ENCODE measurements at places on chromosomes 12 and 14.

GRCh38 chr12:93827669-93828068 is 150.5 kb downstream of the CRADD start:
- DNase-seq: no peak

DNA sequence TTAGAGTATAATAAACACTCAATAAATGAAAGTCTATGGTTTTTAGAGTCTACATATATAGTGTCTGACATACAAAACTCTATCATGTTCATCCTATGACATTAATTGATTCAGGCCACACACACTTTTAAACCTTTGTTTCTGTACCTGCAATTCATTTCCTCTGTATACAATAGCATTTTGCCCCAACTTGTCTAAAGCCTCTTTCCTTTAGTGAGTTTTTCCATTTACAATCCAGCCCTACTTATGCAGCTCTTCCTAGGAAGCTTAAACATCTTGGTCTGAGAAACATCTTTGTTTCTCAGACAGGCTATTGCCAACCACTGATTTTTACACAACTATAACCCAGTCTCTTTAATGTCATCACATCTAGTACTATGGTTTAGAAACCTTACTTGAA is 214.7 kb upstream of the SLC16A7 start:
- no peak for DNase-seq

DNA sequence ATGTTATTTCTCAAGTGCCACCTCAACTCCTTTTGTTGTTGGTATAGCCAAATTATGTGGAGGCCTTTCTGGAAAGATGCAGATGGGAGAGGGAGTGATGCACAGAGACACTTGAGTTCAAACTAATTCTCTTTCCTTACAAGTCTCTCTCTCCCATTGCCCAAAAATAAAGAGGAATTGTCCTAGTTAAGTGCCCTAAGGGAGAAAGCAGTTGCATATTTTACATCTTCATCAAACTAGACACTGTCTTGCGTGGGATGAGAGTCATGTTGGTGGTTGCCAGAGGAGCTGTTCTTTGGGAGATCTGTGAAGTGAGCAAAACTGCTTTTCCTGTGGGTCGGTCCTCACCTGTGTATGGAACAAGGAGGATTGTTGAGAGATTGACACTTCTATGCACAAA is 72.2 kb downstream of the EP400 start:
- no peak for DNase-seq

- no peak for DNase-seq
Observed at GRCh38 chr12:75892731-75893408, 138.7 kb downstream of the PHLDA1 start.

DNA sequence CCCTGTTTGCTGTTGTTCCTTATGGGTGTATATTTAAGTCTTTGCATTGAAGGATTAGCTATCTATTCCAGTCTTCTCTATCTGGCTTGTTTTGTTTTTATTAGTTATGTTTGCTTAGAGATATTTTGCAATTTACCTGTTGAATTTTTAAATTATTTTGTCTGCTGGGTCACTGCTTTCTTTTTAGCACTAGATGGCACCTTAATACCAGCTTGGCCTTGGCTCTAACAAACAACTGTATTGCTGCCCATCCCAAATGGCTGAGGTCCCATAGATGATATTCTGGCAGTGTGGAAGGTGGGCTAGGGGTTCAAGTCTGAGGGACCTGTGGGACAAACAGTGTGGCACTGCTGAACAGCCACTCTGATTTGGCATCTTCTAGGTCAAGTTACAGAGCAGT is 144.0 kb upstream of the FBXO33 start:
- no peak for DNase-seq

GRCh38 chr14:49962621-49963020 is 69.7 kb downstream of the ARF6 start:
- no peak for DNase-seq

GRCh38 chr14:97328743-97329142 is 531.6 kb downstream of the VRK1 start:
- no peak for DNase-seq

- DNase-seq: peak; percentile 84
Observed at GRCh38 chr14:21278632-21279031, 1.3 kb upstream of the RPGRIP1 start.

- peak; percentile 34 for DNase-seq
Observed at GRCh38 chr12:120584343-120585149, 3.3 kb upstream of the POP5 start.

- peak; percentile 46 for DNase-seq
Observed at GRCh38 chr12:15532364-15532977, 210.2 kb downstream of the PTPRO start.

DNA sequence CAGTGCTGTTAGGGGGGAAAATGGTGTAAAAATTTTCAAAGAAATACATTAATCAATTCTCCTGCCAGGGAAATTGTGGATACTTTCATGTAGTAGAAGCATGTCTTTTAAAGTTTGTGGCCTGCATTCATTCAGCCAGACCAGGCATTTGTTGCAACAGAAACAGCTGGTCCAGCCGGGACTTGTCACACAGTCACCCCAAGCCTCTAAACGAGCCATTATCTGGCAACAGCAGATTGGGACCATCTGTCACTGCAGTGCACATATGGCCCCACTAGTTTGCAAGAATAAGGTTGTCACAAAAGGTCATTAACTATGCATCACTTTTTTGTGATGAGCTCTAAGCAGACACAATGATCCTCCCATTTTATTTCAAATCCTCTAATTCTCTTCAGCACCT is 193.9 kb downstream of the PHLDA1 start:
- DNase-seq: no peak

DNA sequence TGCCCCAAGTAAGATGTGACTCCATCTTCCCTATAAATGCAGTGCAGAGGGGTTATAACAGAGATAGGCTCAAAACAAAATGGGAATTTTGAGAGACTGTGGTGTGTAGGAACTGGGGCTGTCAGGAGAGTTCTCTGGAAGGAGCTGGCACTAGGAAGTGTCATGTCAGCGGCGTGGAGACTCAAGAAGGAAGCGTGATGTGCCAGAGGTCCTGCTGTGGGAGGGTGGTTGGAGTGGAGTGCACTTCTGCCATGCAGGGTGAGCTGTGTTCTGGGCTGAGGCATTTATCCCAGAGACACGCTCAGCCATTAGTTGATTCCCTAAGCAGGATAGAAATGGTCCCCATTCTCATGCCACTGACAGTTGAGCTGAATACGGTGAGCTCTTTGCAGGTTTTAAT is 19.0 kb downstream of the GLT1D1 start:
- no peak for DNase-seq

DNA sequence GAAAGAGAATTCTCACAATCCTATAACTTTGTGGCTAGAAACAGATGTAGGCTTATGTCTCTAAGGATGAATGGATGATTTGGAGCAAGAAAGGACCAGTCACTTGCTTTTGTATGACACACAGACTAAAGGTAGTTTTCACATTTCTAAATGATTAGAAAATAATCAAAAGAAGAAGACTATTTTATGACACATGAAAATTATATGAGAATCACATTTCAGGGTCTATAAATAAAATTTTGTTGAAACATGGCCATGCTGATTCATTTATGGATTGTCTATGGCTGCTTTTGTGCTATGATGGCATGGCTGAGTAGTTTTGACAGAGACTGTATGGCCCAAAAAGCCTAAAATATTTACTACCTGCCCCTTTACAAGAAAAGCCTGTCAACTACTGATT is 49.4 kb upstream of the FRMD6 start:
- DNase-seq: no peak

DNA sequence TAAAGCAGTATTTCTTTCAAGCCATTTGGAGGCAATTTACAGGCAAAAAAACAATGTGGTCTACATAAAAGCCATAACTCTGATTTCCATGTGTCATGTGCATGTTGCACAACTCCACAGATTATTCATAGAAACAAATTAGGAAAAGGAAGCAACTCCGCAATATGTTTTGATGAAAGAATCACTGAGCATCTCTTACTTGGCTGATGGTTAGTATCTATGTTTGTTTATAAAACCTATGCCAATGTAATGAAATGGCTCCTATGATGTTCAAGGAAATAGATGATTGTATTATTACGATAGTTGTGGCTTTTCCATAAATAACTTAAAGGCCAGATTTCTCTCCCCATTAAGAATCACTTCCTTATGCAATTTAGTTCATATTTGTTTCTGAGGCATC is 373.7 kb downstream of the CCDC91 start:
- no peak for DNase-seq

DNA sequence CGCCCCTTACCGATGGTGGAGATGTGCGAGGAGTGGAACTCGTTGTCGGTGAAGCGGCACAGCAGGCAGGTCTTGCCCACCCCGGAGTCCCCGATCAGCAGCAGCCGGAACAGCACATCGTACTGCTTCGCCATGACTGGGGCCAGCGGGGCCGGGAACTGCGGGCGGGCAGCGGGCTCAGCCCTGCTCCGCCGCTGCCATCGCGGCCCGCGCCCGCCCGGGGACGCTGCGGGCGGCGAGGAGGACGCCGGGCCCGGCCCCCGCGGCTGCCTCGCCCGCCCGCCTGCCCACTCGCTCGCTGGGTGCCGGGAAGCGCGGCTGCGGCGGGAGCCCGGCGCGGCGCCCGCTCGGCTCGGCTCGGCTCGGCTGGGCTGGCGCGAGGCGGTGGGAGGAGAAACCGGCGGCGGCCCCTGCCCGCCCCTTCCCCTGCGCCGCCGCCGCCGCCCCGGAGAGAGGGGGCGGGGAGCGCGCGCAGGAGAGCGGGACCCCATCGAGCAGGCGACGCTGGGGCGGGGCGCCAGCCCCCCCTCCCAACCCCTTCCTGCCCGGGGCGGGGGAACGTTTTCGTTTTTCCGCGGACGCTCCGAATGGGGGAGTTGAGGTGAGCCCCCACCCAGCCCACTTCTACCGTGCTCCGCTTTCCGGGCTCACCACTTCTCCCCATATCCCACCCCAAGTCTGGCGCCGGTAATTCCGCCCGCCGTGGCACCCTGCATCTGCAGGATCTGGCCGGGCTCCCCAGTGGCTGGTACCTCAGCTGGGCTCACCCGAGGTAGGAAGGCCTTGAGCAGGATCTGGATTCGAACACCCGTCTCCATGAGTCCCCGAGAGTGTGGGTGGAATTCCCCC is at the start of gene RAB15:
TSS of gene RAB15 (minus strand) at position 394 of the 849 bp plus-strand sequence. CDS start at position 134, 260 bp downstream.
- peak; percentile 46 for DNase-seq

GRCh38 chr12:108722992-108723766 is 8.1 kb downstream of the CORO1C start:
- peak; percentile 75 for DNase-seq

- no peak for DNase-seq
Observed at GRCh38 chr14:97970222-97970621, 1173.0 kb downstream of the VRK1 start.

- DNase-seq: no peak
Observed at GRCh38 chr12:80752464-80752863, 35.8 kb downstream of the MYF5 start.

DNA sequence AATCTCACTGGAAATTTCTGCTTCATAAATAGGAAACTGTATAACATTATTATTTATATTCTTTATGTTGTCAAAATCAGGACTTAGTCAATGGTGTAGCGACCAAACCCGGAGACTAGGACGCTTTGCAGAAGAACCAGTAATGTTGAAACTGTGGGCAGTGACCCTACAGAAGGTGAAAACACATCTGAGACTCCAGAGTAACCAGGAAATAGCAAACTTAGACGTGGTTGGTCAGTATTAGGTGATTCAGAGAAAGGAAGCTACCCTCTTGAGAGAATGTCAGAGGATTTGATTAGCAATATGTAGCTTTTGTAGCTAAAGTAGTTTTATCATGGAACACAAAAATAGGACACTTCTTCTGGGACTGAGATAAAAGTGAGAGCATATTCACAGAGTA is 381.9 kb downstream of the SLC16A7 start:
- DNase-seq: no peak

DNA sequence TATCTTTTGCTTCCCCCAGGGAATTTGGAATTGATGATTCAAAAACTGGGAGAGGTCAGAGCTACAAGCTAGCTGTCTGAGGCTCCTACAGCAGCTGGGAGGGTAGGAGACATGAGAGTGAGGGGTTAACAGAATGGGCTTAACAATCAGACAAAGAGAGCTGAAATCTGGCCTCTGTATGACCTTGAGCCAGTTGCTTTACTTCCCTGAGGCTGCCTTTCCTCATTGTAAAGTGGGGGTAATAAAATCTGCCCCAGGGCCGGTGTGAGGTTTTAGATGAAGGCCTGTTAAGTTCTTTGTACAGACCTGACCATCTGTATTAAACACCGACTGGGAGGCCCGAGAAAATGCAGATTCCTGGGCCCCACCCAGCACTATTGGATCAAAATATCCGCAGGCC is 164.3 kb upstream of the NOS1 start:
- DNase-seq: no peak

- DNase-seq: no peak
Observed at GRCh38 chr12:25755136-25755970, 202.3 kb upstream of the LMNTD1 start.
